Kidney epithelial cell (primary cell): ENCODE measurements at places on chromosomes 5 and 9. TPM values are rescaled to one million over a fixed set of nuclear protein-coding genes. Genes with fewer than 3 reads are reported as not detected.

Gene UGT3A2
- 0.21 and 0.88 TPM in 2 replicates for total RNA-seq

Gene DIPK1B
- total RNA-seq, result 17.1 and 27.0 TPM in 2 replicates

GRCh38 chr9:114988962-114989599, 58.7 kb upstream of the TNFSF8 start:
- no peak for DNase-seq

GRCh38 chr5:171675511-171675910, 110.1 kb upstream of the SMIM23 start:
- no peak for DNase-seq

DNA sequence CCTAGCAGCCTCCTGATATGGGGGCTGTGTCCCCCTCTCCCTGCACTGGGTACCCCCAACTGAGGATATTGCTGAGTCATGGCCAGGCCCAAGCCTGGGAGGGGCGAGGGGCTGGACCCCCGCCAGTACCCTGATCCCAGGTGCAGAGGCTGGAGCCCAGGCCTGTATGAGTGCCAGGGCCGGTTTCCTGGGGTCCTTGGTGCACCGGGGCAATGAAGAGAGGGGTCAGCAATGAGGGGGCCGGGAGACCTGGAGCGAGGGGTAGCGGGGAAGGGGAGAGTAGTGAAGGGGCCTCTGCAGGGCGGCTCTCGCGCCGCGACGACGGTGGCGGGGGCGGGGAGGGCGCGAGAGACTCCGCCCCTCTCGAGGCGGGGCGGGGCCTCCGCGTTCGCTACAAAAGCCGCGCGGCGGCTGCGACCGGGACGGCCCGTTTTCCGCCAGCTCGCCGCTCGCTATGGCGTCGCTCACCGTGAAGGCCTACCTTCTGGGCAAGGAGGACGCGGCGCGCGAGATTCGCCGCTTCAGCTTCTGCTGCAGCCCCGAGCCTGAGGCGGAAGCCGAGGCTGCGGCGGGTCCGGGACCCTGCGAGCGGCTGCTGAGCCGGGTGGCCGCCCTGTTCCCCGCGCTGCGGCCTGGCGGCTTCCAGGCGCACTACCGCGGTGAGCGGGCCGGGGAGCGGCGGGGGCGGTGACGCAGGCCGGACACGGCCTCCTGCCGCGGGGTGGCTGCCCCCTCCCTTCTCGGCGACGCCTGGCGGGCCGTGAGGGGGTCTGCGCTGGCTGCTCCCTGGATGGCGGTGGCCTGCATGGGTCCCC, at the start of gene SQSTM1:
Gene SQSTM1, plus strand, starts transcription at position 423 of the 815 bp plus-strand sequence. Its CDS starts 32 bp downstream, at position 455.
- no peak for DNase-seq

- DNase-seq, result no peak
Observed at GRCh38 chr9:35538361-35539234, 48.7 kb downstream of the RUSC2 start.

GRCh38 chr5:34547300-34548085, 108.6 kb upstream of the RAI14 start:
- DNase-seq, result no peak

DNA sequence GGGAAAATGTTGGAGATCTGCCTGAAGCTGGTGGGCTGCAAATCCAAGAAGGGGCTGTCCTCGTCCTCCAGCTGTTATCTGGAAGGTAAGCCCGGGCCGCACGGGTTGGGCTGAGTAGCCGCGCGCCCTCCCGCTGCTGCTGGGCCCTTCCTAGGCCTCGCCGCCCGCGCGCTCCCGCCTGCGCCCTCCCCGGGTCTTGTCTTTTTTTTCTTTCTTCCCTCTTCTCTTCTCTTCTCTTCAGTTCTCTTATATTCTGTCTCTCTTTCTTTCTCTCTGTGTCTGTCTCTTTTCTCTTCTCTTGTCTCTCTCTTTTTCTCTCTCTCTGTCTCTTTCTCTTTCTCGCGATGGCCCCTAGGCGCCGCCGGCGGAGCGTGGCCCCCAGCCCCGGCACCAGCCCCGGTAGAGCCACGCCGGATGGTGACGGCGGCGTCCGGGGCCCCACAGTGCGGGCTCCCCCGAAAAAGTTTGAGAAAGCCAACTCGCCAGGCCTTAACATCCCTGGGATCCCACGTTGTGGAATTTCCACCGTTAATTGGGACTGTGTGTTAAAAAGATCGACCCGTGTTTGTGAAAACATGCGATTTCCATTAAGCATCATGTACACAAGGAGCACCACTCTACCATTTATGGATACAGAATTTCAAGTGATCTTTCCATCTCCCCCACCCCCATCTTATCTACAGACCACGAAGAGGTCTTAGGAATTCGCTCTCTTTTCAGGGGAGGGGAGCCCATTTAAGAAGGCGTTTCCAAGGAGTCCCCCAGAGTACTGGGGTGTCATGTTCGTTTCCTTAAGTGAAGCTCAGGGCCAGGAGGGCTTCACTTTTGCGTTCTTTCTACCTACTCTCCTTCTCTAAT, 616 bp downstream of the ABL1 start:
- no peak for DNase-seq

- DNase-seq, result no peak
Observed at GRCh38 chr9:109787735-109788134, 7.7 kb downstream of the PALM2AKAP2 start.

- no peak for DNase-seq
Observed at GRCh38 chr5:145811834-145812625, 23.1 kb downstream of the PRELID2 start.

DNA sequence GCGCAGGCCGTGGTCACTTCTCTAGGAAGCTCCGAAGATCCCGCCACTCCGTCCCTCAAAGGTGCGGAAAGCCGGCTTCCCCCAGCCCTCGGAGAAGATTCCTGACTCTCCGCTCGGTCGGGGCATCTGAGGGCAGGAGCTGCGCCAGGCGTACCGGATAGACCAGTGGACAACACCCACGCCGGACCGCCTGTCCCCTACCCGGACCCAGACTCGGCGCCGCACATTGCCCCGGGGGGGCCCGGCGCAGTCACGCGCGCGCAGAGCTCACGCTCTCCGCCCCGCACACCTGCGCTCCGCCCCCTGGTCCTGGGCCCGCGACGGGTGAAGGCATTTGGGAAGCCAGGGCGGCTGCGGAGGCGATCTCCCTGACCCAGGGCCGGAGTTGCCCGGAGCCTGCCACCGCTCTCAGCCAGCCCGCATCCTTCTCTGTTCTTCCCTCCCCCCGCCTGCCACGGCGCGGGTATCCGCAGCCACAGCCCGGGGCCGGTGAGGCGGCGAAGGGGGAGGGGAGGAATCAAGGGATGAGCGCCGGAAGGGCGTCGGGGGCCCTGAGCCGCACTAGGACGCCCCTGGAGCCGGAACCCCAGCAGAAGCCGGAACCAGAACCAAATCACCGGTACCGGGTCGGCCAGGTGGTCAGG, 448 bp downstream of the RELL2 start:
- no peak for DNase-seq

DNA sequence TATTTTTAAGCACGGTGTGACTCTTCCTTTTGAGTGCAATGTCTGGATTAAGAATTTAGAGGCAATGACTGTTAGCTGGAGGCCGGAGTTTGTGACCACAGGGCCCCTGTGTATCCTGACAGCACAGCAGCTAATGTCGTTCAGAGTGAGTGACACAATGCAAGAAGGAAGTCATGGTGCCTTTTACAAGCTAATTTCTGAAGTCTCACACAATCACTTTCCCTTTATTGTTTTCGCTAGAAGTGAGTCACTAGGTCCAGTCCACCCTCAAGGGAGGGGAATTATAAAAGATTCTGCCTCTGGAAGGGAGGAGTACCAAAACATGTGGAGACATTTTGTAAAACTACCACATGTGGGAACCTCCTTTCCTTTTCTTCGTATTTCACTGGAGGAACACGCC, 185.5 kb upstream of the FGF10 start:
- DNase-seq, result no peak

DNA sequence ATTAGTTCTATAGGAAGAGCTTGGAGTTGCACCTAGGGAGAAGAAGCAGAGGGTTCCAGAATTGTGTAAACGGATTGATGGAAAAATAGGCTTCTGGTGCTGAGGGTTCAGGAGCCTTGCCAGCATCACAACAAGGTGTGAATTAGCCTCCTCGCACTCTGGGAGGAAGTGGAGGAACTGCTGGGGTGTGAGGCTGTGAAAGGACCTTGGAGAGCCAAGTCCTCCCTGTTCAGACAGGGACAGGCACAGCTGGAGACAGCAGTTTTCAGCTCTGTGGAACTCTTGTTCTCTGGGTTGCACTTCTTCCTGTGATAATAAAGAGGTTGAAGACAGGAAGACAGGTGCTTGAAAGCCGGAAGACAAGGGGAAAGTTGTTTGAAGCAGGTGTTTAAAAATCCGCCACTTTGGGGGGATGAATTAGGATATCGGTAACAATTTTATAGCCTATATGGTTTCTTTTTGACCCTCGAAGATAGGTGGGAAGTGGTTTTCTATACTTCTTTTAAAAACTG, 22.6 kb downstream of the DAPK1 start:
- DNase-seq, result no peak

- no peak for DNase-seq
Observed at GRCh38 chr9:126938327-126938726, 23.7 kb downstream of the RALGPS1 start.
